ENCODE measurements at places on chromosomes 11 and 22. TPM values are rescaled to one million over a fixed set of nuclear protein-coding genes. Genes with fewer than 3 reads are reported as not detected.

GRCh38 chr11:11605181-11605580, 16.6 kb downstream of the GALNT18 start:
- DNase-seq, result no peak

- DNase-seq, result no peak
Measured at GRCh38 chr11:79078999-79079398, 361.8 kb downstream of the TENM4 start.

DNA sequence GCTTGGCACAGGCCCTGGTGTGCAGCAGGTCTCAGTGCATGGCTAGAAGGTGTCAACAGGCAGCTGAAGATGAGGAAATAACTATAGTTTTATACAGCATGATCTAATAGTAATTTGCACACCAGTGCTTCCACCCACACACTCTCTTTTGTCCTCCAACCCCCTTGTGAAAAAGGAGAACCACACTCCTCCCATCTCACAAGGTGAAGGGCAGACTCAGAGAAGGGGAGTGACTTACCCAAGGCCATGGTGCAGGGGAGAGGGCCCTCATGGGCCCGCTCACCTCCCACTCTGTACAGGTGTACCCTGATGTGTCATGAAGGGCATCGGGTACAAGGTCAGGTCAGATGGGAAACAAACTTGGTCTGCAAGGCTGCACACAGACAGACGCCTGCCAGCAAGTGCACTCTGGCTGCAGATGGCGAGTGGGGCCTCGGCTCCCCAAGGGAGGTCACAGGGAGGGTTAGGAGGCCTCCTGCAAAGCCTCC, 53.4 kb downstream of the DGCR2 start:
- DNase-seq, result no peak

DNA sequence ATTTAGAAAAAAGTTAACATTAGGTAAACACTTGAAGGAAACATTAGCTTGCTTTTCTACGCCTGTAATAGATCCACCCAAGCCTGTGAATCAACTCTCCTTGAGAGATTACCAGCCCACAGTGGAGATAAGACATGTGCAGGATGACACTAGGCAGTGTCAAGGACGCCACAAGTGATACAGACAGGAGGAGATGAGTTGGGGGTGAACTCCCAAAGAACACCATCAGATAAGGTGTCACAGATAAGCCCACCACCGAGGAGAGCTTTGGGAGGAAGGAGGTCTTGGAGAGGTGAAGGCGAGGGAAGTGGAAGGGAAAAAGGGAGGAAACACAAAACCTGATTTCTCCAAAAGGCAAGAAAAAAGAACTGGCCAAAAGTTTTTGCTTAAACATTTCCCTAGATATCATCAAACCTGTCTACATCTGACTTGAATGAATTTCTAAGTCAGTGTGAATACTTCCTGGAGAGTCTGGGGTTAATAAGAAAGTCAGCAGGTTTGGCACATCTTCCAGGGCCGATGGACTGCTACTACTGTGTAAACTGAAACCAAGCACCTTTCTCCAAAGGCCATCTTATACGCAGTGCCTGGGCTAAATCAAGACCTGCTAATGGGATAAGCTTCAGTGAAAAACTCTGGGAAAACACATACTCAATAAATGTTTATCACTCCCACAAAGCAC, 15.5 kb downstream of the CLTCL1 start:
- DNase-seq, result no peak

DNA sequence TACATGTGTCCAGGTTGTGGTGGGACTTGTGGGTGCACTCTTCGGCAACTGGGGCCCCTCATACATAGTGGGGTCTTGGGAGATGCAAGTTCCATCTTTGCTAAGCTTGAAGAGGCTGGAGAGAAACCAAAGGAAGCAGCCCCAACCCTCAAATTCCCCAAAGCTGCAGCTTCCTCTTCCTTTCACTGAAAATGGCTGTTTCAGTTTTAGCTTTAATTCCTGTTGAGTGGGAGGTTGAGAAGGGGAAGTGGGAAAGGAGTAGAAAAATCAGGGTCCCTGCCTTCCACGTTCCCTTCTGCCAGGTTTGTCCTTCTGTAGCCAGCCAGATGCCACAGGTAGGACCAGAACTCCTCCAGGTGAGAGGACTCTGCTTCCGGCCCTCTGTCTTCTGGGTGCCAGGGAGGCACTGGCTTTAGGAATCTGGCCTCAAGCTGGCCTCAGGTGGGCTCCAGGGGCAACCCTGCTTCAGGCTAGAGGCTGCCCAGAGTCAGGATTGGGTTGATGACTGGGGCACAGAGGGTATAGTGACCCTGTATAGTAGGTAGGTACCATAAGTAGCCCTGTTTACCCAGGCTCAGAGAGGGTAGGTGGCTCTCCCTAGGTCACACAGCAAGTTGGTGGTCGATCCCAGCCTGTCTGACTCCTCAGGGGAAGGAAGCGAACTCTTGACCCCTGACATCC, 16.2 kb downstream of the P2RY6 start:
- DNase-seq, result no peak

GRCh38 chr11:72236083-72236697, 7.8 kb downstream of the PHOX2A start:
- no peak for DNase-seq

DNA sequence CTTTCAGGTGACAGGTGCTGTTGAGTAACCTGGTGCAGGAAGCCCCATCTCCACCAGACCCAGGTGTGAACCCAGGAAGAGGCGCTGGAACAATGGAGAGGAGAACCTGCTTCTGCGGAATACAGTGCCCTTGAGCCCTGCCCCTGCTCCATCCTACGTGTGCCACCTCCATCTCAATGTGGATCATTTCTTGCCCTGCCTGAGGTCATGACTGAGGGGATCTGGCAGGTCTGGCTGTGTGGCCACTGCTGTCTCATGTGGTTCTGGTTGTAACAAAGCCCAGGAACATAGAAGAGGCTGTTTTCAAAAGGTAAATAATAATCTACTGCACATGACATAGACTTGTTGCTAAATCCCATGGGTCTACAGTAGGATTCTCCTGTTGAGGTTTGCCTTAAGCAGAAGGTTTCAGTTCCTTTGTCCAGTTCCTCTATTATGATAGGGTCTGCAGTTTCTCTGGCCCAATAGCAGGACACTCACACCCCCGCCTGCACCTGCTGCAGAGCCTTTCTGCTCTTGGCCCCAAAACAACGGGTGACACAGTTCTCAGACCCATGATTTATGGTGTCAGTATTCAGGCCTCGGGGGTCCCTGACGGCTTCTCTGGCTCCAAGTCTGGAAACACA, 113.5 kb upstream of the IGLL5 start:
- DNase-seq, result no peak

DNA sequence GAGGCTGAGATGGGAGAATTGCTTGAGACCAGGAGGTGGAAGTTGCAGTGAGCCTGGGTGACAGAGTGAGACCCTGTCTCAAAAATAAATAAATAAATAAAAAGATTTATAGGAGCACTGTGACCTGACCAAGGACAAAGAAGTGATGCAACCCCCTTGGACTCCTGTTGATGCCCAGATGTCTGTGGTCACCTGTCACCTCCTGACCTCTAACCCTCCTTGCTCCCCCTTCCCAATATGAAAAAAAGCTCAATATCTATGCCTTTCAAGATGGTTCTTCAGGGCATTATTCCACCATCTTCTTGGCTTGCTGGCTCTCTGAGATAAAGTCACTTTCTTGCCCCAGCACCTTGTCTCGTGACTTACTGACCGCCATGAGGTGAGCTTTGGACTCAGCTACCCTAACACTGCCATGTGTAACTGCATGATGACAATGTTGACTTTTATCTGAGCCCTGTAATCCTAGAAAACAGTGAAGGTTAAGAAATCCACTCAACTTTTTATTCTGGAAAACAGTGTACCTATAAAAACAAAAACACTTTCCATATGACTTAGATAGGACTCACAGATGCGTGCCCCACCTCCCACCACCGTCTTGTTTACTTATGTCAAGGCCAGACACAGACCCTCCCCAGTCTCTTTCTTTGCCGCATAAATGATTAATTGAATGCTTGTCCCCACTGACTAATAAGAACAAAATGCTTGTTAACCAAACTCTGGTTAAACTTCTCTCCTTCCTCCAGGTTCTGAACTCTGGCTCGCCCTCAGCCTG, 360.5 kb downstream of the BUD13 start:
- DNase-seq, result no peak

DNA sequence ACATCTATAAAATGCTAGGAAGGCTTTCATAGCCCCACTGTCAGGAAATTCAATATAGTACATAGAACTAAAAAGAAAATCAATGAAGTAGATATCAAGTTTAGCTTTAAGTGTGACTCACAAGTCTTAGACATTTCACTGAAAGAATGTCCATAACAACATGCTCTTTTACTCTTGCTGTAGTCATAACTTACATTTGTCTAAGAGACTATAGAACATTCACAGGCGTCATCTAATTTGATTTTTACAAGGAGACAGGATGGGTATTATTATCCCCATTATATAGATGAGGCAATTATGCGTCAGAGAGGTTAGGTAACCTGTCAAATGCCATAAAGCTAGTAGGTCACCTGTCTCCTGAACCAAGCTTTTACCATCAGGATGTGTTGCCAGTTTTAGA, 36.9 kb downstream of the BDNF start:
- DNase-seq, result no peak

DNA sequence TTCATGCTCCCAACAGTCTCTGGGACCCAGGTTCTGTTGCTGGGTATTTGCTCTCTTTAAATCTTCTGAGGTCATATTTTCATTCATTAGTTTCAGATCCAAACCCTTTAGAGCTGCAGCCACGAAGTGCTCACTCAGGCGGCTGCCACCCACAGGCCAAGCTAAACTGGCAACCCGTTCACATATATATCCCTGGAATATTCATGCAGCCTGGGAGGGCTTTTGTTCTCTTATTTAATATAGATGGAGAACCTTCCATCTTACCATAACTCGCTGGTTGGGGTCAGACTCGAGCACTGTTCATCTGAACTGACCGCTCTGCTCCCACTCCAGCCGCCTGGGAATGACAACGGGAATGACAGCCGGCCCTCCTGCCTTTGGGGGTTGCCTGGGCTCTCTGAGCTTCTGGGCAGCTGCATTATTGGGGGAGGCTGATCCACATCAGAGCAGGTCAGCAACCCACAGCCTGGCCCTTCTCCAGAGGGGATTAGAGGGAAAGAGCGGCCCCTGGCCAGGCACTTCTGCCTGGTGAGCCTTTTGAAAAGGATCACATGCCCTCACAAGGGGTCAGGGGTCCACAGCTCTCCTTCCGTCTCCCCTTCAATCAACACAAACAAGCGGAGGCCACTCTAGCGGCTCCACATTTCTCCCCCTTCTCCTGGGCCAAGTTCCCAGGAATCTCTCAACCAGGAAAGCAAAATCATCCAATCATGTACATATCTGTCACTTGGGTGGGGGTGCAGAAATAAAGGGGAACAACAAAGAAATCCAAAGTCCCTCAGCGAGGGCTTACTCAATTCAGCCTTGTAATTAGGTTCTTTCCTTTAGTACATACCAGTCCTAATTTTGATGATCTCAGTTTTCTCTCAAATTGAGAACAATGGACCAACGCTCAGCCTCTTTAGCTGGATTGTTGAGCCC, 11.8 kb downstream of the TMEM184B start:
- no peak for DNase-seq

DNA sequence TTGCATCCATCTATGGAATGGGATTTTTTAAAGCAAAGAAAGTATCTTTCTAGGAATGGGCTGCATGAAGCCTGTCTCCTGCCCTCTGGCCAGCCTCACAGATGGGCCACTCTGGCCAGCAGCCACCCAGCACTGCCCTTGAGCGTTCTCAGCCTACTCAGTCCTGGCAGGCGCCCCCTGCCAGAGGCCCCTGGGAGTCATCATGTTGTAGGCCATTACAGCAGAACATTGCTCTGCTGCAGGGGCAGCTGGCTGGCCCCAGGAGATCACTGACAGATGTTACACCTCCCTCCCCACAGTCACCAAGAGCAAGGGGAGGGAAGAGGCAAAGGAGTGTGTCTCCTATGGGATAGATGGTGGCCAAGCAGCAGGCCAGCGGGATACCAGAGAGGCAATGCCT, 363.7 kb downstream of the NXPE2 start:
- DNase-seq, result no peak

GRCh38 chr11:45658292-45658991, 7.0 kb downstream of the CHST1 start:
- no peak for DNase-seq

GRCh38 chr11:93234602-93235207, 36.9 kb upstream of the SLC36A4 start:
- peak; percentile 70 for DNase-seq

- DNase-seq, result no peak
Measured at GRCh38 chr11:72037554-72038311, 39.0 kb downstream of the IL18BP start.

DNA sequence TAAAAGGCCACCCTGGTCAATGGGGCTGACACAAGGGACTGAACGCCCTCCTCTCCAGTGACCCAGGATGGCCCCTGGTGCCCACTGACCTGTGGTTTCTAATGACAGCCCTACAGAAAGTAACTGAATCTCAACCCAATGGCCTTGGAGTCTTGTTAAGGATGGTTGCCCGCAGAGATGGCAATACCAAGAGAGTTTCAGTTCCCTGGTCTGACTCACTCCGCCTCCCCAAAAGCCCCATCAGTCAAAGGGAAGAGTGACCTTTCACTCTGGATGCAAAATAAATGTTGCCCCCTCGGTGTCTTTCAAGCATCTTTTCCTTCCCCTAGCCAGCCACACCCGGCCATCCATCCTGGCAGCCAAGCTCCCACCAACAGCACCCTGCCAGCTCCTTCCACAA, 57.7 kb upstream of the ISX start:
- no peak for DNase-seq

DNA sequence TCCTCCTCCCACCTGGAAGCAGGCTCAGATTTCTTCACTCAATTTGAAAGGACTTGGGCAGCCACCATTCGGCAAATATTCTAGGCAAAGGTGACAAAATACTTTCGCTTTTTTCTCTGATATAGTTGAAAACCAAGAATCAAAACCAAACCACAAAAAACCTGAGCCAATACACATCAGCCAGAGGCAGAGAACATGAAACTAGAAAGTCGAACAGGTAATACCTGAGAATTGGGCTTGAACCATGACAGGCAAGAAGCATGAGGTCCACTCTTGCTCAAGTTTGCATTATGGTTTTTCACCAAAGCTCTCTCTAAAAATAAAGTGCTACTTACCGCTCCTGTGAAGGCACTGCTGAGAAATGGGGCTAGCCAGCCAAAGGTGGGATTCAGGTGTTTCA, 26.2 kb upstream of the LDLRAD3 start:
- DNase-seq, result no peak

GRCh38 chr22:23092217-23092955, 22.1 kb downstream of the GNAZ start:
- DNase-seq, result no peak

Gene OR8A1
- not detected for total RNA-seq

Gene TEAD1
- 76.9 TPM for total RNA-seq

Gene CATSPER1
- 2.3 TPM for total RNA-seq

Gene CHRM1
- not detected for total RNA-seq

Gene HTR3A
- not detected for total RNA-seq

Gene APOL1
- total RNA-seq, result 27.0 TPM

Gene MUC6
- 0.07 TPM for total RNA-seq

Gene BTBD18
- not detected for total RNA-seq

Gene MFNG
- total RNA-seq, result 28.1 TPM

Gene IRF7
- 13.1 TPM for total RNA-seq

Gene SYT7
- total RNA-seq, result 8.9 TPM

Data from PC-9 (cell line).